ENCODE measurements at places on chromosomes 6 and 20.

GRCh38 chr6:14075095-14075503 is 42.5 kb upstream of the CD83 start:
- DNase-seq, result no peak

DNA sequence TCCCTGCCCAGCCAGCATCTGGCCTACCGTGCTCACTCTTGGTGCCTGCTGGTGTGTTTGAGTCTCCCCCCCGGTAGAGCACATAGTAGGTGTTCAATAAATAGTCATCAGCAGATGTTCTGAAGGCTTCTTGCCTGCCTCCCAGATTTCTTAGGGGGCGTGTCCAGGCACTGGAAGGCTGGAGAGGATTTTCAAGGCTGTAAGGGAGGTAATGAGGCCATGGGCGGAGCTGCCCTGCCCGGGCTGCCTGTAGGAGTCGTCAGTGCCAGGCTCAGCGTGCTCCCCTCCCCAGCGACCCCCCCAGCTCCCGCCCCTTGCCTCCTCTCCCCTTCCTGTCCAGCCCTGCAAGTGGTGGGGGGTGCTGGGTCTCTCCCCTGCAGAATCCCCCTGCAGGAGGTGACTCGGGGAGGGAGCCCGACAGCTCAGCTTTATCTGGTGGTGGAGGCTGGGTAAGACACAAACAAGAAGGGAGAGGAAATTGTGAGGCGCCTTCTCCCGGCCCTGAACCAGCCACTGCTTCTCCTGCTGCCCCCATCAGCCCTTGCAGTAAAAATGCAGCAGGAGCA is 55.9 kb downstream of the BCAS4 start:
- DNase-seq, result no peak

GRCh38 chr6:14841901-14842421 is 403.9 kb upstream of the JARID2 start:
- no peak for DNase-seq

DNA sequence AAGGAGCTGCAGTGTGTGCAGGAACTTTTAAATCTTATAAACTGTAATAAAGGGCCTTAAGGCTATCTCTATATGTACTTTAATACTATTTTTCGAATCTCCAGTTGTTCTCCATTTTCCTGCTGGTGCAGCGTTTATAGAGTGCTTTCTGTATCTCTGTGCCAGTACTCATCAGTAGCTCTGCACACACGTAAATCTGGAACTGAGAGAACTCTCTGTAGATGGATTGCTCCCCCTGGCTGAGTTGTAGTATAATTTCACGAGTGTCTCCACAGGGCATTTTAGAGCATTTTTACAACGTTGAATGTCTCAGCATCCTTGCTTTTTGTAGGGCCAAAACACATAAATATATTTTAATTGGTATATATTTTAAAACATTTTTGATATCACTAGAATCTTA is 256.5 kb downstream of the TRDN start:
- no peak for DNase-seq

- no peak for DNase-seq
Measured at GRCh38 chr6:85917522-85917921, 274.8 kb upstream of the SYNCRIP start.

DNA sequence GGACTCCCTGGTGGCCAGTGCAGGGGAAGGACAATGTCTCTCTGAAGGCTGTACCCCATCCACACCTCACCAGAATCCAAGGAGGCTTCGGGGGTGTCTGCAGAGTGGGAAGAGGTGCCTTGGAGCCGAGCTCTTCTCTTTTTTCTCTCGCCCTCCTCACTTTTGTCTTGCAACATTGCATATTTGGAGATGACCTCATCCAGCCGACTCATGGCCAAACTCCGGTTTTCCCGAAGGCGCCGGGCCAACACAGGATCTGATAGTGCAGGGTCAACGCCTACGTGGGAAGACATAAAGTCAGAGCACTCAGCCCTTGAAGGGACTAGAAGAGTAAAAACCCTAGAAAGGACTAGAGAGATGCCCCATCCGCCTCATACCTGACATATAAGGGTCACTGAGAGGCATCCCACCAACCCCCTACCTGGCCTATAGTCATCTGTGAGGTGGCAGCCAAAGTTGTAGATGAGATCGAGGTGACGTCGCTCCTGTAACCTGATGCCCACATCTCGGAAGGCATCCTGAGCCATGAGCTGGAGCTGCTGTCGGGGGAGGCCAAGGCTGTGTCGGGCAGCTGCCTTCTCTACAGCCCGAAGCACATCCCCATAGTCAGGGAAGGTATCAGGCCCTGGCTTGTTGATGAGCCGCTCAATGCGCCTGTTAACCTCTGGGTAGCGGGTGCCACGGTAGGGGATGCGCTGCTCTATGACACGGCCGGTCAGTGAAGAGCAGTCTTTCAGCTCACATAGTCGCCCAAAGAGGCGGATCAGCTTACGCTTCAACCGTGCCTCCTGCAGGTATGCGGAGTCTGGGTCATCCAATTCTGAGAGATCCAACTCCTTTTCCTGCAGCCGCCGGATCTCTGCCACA is 3.0 kb upstream of the ZBTB22 start:
- peak; percentile 66 for DNase-seq

GRCh38 chr6:87099472-87099871 is 4.6 kb upstream of the CGA start:
- no peak for DNase-seq

DNA sequence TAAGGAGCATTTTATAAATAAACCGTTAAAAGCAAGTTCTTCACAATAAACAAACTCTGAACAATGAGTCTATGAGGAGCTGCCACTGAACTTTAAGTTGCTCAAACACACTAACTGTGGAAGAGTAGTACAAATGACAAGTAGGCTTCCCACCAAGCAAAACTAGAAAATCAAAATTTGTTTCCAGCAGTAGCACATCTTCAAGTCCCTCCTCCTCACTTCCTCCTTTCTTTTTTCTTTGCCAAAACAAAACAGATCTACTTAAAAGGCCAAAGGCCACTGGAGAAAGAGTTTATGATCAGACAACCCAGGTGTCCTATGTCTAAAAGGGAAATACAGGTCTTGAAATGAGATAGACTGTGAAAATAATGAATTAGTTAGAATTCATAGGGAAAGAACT is 17.1 kb upstream of the FAM135A start:
- no peak for DNase-seq

DNA sequence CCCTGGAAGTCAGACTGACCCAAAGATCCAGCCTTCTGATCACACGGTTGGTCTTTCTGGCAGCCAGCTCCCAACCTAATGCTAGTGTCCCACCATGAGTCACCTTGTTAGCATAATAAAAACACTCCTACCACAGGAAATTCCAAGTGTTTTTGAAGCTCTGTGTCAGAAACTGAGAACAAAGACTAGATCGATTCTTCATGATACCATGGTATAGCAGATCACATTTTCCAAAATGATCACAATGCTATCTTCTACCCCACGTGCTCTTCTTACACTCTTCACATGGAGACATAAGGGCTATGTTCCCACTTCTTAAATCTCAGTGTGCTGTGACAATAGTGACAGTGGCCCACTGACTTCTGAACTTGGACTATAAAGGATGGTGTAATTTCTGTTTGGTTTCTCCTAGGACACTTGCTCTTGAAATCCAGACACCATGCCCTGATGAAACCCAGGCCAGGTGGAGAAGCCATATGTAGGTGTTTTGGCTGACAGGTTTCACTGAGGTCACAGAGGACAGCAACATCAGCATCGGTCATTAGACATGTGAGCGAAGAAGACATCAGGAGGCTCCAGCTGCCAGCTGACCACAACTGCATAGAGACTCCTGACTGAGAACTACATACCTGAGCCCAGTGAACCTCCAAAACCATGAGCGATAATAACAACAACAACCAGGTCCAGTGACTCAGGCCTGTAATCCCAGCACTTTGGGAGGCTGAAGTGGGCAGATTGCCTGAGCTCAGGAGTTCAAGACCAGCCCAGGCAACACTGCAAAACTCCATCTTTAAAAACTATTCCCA is 57.5 kb downstream of the MKKS start:
- DNase-seq, result no peak

DNA sequence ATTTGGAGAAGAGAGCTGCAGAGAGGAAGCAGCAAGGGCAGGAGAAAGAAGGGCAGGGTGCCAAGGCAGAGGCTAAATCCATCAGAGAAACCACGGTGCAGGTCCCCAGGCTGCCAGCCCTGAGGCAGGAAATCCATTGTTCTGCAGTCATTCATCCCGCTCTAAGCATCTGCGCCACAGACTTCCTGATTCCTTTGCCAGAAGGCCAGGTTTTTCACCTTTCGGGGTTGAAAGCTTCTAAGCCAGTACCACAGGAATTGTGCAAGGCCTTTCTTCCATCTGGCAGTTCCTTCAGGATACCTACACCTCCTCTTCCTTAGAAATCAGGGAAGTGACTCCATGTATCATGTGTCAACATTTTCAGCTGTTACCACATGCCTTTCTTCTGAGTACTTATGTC is 45.6 kb downstream of the ADGRF5 start:
- DNase-seq, result peak; percentile 46

DNA sequence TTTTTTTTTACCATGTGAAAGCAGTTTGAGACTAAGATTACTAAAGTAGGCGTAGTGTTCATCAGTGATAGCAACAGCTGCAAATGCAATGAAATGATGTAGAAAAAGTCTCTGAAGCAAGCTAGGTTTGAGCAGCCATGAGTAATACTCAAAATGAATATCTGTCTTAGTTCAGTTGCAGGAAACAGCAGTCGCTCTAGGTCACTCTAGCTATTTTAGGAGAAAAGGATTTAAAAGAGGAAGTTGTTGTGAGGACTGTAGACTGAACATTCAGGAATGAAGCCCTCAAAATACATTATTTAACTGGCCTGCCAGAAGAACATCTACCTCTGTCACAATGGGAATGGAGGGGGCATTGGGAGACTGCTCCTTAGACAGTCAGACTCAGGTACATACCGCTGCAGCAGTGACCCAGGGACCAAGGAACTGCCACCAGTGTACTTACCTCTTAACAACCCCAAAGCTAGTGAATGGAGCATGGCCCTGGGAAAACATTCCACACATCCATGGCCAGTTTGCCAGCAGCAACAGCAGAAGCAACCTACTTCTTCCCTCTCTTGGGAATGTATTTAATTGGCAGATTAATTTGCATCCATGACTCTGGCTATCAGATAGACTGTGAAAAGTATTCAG is 243.0 kb upstream of the KHDRBS2 start:
- no peak for DNase-seq

GRCh38 chr6:22827760-22828159 is 258.4 kb downstream of the HDGFL1 start:
- DNase-seq, result no peak

DNA sequence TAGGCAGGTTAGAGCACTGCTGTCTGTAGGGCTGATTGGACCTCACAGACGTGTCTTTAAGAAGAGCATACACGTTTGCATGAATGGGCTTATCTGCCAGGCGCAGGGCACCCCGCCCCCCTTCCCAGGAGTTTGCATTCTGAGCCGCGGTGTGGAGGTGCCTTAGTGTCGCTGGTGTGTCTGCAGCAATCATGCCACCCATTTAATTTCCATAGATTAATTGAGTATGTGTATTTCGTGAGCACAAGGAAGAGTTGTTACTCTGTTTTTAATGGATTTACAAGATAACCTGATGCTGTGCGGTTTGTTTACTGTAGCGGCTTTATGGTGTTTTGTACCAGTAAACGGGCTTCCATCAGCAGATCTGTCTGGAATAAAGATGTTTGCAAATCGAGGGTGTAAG is 107.7 kb downstream of the ZDHHC14 start:
- no peak for DNase-seq

GRCh38 chr6:166389119-166389518 is 6.4 kb upstream of the MPC1 start:
- DNase-seq, result no peak

DNA sequence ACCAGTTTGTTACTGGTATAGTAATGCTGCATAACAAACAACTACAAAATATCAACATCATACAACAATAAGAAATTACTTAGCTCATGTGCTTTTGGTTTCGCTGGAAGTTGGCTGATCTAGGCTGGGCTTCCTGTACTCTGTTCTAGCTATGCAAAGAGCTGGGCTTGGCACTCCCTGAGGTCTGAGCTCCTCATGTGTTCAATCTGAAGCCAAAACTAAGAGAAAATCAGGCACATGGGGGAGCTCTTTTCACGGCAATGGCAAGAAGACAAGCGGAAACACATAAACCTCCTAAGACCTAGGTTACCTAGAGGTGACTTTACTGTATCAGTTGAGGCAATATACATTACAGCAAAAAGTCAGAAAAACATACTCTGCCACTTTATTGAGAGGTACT is 574.2 kb downstream of the KHDRBS2 start:
- DNase-seq, result no peak

- DNase-seq, result no peak
Measured at GRCh38 chr6:137754366-137754765, 112.7 kb upstream of the TNFAIP3 start.

DNA sequence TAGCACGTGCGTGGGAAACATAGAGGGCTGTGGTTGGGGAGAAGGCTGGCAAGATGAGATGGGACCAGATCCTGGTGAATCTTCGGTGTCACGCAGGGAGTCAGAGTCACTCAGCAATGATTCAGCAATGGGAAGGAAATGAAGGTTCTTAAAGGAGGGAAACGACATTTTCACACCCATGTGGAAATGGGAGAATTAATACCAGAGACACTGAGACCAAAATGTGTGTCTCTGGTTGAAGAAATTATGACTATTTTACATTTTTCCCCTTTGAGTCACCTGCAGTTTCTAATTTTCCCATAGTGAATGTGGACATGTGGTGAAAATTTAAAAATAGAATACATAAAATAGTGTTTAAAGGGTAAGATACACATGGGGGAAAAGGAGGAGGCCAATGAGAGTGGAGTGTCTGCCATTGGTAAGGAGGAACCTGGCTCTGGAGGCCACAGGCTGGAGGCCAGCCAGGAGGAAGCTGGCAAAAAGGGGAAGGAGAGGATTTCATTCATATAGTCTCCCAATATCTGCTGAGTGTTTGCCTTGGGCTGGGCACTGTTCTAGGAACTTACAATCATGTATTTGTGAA is 17.5 kb downstream of the NRN1 start:
- DNase-seq, result no peak

- DNase-seq, result no peak
Measured at GRCh38 chr20:62359043-62359490, 8.0 kb downstream of the LAMA5 start.

DNA sequence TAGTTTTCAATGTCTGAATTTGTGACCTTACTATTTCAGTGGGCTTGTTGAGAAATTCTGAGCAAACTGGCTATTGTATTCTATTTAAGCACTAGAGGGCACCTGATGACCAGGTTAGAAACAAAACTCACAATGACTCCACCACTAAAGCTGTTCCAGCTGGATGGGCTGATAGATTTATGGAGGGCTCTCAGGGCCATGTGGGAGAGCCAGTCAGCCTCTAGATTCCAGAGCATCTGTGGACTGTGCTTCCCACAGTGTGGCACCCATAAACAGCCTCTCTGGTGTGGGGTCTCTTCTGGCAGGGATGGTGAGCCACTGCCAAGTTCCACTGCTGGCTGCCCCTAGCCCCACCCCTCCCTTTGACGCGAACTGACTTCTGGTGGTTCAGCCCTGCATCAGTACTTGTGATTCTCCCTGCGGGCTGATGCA is 29.2 kb downstream of the C6orf58 start:
- no peak for DNase-seq

- DNase-seq, result peak; percentile 92
Measured at GRCh38 chr6:42547407-42548329, 16.2 kb upstream of the UBR2 start.
